ENCODE measurements at places on chromosomes 11 and 22.

DNA sequence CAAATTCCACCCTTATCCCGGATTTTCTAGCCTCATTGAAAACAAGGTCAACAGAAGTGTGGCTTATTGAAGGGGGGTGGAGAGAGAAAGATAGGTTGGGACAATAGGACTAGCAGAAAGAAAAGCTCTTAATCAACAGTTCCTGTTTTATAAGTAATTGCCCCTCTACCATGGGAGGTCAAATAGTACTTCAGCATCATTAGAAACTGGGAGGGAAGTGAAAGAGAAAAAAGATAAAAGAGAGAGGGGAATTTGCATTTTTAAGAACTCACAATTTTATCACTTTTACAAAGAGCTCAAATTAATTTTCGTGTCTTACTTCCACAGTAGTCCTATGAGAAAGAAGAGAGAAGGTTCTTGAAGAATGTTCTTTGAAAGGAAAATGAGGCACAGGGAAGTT, 89.2 kb downstream of the AMOTL1 start:
- DNase-seq = no peak

GRCh38 chr11:88886796-88887195, 179.0 kb downstream of the GRM5 start:
- DNase-seq = peak; percentile 31

DNA sequence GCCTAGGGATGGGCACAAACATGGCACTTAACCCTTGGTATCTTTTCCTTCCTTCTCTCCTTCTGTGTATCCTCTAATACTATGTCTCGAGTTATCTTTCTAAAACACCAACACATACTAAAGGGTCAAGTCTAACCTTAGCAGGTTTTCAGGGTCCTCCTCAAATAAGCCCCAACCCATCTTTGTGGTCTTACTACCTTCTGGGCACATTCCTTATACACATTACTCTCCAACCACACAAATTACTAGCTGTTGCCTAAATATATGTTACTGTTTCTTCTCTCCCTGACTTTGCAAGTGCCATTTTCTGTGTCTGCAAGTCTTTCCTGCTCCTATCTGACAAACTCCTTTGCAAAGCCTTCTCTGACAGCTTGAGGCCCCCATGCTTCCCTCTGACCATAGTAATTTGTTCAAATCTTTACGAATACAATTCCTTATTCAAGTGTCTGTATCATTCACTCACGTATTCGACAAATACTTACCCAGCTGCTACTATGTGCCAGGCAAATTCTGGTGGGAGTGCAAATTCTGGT, 15.8 kb upstream of the NUP160 start:
- no peak for DNase-seq

- DNase-seq = no peak
These were observed 446.6 kb downstream of the TBC1D22A start for GRCh38 chr22:47209040-47209514.

GRCh38 chr11:62909107-62909894, 11.9 kb downstream of the CHRM1 start:
- DNase-seq = peak; percentile 34

GRCh38 chr11:45104006-45104789, 42.2 kb upstream of the PRDM11 start:
- no peak for DNase-seq

DNA sequence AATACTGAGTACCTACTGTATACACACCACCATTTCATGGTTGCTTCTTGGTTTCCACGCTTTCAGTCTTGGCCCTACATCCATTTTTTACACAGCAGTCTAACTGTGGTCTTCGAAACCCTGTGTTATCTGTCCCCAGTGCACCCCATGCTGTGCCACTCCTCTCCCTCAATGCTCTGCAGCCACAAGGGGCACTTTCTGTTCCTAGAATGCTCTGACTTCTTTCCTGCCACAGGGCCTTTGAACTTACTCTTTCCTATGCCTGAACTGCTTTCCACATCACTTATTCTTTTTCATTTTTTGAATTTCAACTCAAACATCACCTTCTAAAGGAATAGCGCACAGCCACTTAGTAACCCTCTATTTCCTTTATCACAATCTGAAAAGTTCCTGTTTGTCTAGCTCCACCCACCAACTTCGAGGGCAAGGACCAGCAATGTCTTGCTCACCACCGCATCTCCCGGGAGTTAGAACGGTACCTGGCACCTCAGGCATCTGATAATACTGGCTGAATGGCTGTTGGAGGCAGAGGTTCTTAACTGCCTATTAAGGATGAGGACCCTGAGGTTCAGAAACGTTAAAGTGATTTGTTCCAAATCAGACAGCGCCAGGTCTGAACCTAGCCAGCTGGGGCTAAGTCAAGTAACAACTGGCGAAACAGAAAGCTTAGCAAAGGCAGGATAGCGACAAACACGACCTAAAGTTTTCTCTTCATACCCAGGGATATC, 568 bp downstream of the ALG8 start:
- DNase-seq = peak; percentile 78

DNA sequence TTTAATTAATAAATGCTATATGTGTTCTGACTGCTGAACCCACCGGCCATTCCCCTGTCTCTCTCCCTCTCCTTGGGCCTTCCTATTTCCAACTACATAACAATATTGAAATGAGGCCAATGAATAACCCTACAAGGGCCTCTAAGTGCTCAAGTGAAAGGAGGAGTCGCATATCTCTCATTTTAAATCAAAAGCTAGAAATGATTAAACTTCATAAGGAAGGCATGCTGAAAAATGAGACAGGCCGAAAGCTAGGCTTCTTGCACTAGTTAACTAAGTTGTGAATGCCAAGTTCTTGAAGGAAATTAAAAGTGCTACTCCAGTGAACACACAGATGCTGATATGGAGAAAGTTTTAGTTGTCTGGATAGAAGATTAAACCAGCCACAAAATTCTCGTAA, 109.2 kb downstream of the TSPAN18 start:
- DNase-seq = no peak

DNA sequence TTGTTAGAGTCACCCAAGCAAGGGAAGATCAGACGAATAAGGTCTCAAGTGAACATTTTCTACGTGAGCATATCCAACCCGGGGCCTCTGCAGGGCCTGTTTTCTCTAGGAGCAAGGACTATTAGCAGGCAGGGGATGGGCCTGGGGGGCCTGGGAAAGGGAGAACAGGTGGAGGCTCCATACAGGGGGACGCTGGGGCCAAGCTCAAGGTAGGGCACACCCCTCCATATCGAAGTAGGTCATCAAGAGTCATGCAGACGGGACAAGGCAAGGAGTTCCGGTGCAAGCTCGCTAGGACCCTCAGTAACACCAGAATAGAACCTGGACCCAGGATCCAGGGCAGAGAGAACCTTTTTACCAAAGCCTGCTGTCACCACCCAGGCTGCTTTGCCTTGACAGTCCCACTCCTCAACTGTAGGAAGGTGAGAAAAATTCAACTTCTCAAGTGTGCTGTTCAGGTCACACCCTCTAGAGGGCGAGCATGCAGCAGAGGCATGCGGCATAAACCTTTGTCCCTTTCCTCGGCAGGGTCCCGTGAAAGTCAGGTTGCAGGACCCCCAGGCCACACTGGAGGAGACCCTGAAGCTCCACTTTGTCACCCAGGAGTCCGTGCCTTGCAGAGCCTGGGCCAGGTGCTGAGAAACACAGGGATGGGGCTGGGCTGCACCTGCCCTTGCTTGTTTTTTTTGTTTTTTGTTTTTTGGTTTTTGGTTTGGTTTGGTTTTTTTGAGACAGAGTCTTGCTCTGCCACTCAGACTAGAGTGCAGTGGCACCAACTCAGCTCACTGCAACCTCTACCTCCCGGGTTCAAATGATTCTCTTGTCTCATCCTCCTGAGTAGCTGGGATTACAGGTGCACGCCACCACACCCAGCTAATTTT, 8.6 kb upstream of the APOBEC3B start:
- DNase-seq = peak; percentile 61

GRCh38 chr11:128845334-128845780, 21.7 kb downstream of the KCNJ1 start:
- DNase-seq = peak; percentile 69

DNA sequence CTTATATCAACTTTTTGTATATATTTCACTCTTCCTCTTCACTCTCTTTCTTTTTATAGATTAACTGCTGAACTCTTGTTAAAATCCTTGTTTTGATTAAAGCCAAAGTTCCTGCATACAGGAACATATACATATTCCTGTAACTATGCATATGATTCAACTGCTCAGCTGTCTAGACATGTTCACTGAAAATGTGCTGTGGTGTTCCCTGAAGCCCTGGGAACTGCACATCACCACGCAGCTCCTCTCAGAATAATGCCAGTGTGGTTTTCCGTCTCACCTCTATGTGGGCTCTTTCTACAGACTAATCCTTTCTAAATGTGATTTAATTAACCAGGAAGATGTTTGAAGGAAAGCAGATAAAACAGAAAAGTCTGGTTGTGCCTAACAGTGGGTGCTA, 25.6 kb upstream of the MMP12 start:
- DNase-seq = no peak
